ENCODE measurements at places on chromosomes 11 and 22.

GRCh38 chr11:125871391-125872137 is 15.9 kb upstream of the HYLS1 start:
- DNase-seq, result no peak
- no peak overlapping the region for H3K27ac ChIP-seq
- no peak overlapping the region for H3K4me3 ChIP-seq
- H3K27me3 ChIP-seq, result no peaks in the 10 kb centered on the region
- H3K36me3 ChIP-seq, result no peaks in the 10 kb centered on the region

GRCh38 chr22:31443516-31443915 is 44.1 kb downstream of the DRG1 start:
- H3K27ac ChIP-seq, result no peak overlapping the region
- H3K27me3 ChIP-seq, result no peaks in the 10 kb centered on the region
- no peak overlapping the region for H3K4me3 ChIP-seq
- peaks cover 93% of the 10 kb centered on the region for H3K36me3 ChIP-seq

- H3K4me3 ChIP-seq, result no peak overlapping the region
These were observed 20.8 kb downstream of the YPEL1 start for GRCh38 chr22:21714786-21715185.

DNA sequence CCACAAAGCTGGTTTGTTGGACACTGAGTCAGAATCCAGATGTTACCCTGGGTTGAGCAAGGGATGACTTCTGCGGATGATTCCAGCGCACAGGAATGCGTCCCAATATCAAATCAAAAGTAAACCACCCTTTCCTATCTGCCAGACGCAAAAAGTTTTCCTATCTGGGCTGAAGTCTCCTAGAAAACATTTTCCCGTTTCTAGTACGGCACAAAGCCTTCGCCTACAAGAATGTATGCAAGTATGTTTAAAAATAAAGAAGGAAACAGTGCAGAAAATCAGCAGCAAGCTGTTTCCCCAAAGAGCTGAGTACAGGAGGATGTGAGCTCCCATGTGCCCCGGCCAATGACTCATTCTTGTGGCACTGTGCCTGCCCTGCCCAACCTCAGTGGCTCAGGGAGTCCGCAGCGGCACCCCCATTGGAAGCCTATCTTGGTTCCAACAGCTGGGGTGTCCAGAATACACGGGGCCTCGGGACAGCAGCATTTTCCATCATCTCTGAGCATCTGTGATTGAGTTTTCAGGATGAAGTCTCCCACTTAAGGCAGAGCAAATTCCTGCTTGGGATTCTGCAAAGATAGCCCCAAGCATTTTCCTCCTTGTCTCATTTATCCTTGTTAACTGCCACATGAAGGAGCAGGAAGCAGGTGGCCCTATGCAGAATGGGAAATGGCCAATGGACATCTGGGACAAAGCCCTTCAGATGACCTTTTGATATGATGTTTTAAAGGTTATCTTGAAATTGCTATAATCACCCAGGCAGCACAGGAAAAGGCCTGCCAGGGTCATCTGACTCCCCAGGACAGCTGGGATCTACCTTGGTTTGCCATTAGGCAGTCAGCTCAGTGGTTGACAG is 17.5 kb downstream of the KCNJ5 start:
- H3K4me1 ChIP-seq, result peaks cover 8% of the 10 kb centered on the region
- peak; percentile 19 for DNase-seq
- no peaks in the 10 kb centered on the region for H3K27me3 ChIP-seq
- no peak overlapping the region for H3K4me3 ChIP-seq
- no peak overlapping the region for H3K27ac ChIP-seq

DNA sequence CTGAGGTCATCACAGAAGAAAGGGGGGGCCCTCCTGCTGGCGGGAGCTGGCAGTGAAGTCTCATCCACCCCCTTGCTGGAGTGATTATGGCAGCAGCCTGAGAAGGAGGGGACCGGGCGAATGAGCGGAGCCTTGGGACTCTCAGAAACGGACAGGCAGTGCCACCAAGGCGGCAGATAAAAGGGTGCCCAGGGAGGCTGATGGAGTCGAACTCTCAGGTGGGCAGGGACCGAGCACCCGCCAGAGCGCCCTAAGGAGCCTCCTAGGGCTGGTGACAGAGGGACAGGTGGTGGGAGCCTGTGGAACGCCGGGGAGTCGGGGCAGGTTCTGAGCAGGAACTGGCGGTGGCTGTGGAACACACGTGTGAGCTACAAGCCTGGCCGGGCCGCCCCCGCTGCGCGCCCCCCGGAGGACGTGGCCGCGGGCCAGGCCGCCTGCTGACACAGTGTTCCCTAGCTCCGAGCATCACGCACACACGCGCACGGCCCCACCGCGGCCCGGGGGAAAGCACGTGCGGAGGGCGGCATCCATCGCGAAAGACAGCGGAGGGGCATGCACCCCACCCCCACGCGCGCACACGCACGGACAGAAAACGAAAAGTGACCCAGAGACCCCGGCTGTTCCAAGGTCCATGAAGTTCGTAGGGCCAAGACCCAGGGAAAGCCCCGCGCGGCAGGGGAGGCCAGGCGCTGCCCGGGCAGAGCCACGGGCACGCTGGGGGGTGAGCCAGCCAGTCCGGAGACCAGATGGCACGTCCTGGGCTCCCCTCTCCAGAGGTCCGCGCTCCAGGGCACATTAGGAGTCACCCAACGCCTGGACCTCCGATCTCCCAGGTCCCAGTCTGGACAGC is 1.0 kb downstream of the VWCE start:
- no peak overlapping the region for H3K27ac ChIP-seq
- peak overlapping the region; percentile 15 for H3K4me3 ChIP-seq
- peaks cover 22% of the 10 kb centered on the region for H3K27me3 ChIP-seq
- no peak for DNase-seq
- peaks cover 46% of the 10 kb centered on the region for H3K4me1 ChIP-seq
- H3K36me3 ChIP-seq, result peaks cover 17% of the 10 kb centered on the region

GRCh38 chr11:23569547-23569946 is 709.3 kb upstream of the CCDC179 start:
- no peak overlapping the region for H3K4me3 ChIP-seq
- no peaks in the 10 kb centered on the region for H3K36me3 ChIP-seq
- no peak overlapping the region for H3K27ac ChIP-seq
- H3K4me1 ChIP-seq, result peaks cover 3% of the 10 kb centered on the region

- H3K27me3 ChIP-seq, result no peaks in the 10 kb centered on the region
- no peaks in the 10 kb centered on the region for H3K36me3 ChIP-seq
- no peaks in the 10 kb centered on the region for H3K4me1 ChIP-seq
- H3K4me3 ChIP-seq, result no peak overlapping the region
- H3K27ac ChIP-seq, result no peak overlapping the region
These were observed 15.3 kb downstream of the CLPB start for GRCh38 chr11:72418834-72419560.

DNA sequence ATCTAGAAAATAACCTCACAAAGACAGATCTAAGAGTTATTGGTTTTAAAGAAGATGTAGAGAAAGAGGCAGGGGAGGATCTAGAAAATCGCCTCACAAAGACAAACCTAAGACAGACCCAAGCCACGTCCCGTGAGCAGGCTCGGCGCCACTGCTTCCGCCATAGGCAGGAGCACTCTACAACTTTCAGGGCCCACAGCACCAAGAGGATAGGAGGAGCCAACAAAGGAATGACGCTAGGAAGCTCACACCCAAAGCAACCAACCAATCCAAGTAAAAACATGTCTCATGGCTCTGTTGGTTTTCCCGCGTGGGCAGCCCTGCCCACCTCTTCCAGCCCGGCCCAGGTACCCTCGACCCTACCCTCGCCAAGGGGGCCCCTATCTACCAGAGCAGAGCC is 4167.4 kb upstream of the OR11H1 start:
- H3K4me1 ChIP-seq, result no peaks in the 10 kb centered on the region
- H3K36me3 ChIP-seq, result no peaks in the 10 kb centered on the region
- H3K4me3 ChIP-seq, result no peak overlapping the region
- no peaks in the 10 kb centered on the region for H3K27me3 ChIP-seq
- DNase-seq, result no peak

GRCh38 chr22:30327864-30328345 is 1.2 kb upstream of the TBC1D10A start:
- DNase-seq, result no peak
- no peak overlapping the region for H3K4me3 ChIP-seq
- H3K27me3 ChIP-seq, result no peaks in the 10 kb centered on the region
- peaks cover 59% of the 10 kb centered on the region for H3K36me3 ChIP-seq
- H3K27ac ChIP-seq, result no peak overlapping the region

GRCh38 chr11:127194521-127194920 is 194.0 kb upstream of the KIRREL3 start:
- no peaks in the 10 kb centered on the region for H3K27me3 ChIP-seq
- H3K4me3 ChIP-seq, result no peak overlapping the region
- DNase-seq, result no peak
- no peak overlapping the region for H3K27ac ChIP-seq
- no peaks in the 10 kb centered on the region for H3K4me1 ChIP-seq

GRCh38 chr11:9530020-9530621 is 43.3 kb upstream of the WEE1 start:
- H3K27me3 ChIP-seq, result no peaks in the 10 kb centered on the region
- peaks cover 53% of the 10 kb centered on the region for H3K4me1 ChIP-seq
- no peak overlapping the region for H3K4me3 ChIP-seq
